H7 (cell line): ENCODE measurements at places on chromosomes 5 and 9.

DNA sequence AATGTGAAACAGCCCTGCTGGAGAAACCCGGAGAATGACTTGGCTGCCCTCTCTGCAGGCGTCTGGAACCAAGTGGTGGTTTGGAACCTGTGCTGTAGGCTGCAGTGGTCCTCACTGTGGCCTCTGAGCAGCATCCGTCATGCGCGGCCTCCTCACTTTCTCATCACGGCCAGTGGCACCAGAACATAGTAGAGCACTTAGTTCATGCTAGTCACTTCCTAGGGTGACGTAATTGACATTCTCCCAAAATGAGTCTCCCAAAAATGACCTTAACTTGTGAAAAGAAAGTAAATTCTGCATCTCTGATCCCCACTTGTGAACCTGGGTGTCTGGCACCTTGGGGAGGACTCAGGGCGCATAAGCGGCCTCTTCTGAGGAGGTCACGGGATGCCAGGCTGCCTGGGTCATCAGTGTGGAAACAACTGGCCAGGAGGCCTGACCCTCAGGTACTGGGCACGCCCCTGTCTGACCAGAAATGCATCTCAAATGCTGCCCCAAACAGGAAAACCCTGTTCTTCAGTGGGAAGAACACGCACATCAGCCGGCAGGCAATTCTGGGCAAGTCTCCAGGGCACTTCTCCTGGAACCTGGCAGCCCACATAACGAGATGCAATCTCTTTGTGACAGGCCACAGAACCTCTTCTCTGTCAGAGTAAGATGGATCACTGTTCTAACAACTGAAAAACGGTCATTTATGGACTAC, 36.6 kb upstream of the SPTLC1 start:
- no peak for DNase-seq

- no peak for DNase-seq
Measured at GRCh38 chr9:133463864-133464615, 4.3 kb downstream of the CACFD1 start.

DNA sequence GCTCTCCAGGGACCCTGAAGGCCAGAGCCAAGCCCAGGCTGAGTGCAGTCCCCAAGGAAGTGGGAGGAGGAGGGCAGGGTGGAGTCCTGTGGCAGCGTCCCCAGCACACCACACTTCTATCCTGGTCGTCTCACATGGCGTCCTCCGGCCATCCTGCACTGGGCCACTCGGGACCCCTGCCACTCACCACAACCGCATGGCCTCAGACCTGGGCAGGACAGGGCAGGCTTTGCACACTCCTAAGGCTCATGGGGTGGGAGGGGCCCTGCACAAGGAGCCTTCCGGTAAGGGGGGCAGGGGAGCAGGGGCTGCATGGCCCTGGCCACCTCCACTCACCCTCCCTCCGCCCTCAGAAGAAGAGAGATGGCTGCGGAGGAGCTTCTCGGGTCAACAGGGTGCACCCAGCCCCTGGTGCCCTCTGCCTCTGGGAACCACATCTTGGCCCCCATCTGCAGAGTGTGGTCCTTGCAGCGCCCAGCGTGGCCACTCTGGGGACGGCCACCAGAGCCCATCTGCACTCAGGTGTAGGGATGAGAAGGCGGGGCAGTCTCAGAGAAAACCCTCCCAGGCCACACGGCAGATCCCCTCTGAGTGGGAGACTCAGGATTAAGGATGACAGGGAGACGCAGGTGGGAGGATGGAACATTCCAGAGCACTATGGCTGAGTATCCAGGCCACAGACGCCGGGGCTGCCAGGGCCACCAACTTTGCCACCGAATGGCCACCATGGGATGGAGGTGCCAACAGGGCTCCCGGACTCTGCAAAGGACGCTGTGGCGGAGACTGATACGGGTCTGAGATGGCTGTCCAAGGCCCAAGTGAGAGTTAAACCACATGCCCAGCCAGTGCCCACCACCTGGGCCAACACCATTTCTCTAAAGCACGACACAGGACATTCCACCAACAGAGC, 7.6 kb downstream of the TPPP start:
- peak; percentile 47 for DNase-seq

DNA sequence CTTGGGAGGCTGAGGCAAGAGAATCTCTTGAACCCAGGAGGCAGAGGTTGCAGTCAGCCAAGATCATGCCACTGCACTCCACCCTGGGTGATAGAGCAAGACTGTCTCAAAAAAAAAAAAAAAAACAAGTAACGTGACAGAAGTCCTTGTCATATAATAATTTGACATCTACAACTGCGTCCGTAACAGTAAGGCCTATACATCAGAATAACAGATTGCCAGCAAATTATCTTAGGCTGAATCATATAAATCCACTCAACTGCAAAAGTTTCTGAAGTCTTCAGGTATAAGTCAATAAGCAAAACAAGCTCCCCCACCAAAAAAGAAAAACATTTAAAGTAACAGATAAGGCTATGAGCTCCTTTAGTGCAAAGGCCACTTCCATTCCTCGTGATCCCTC, 3.3 kb downstream of the MAPKAP1 start:
- no peak for DNase-seq

- DNase-seq: peak; percentile 32
Measured at GRCh38 chr9:131181091-131181681, 55.8 kb downstream of the NUP214 start.

DNA sequence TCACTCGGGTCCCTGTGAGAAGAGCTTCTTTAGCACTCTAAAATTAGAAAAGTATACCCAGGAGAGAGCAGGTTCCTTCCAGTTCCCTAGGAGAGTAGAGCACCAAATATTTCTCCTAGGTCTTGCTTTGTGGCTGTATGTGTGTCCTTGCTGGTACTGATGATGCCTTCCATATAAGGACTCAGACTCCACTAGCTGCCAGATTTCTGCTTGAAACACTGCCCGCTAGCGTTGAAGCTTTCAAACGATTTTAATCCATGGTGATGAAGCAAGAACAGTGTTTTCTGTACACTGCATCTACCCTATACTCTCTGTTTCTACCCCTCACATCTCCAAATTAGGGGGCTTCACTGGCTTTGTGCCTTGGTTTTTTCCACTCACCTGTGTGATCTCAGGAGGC, 2.4 kb upstream of the SMC2 start:
- peak; percentile 12 for DNase-seq

GRCh38 chr5:146947181-146947941, 68.8 kb upstream of the PPP2R2B start:
- DNase-seq: no peak

DNA sequence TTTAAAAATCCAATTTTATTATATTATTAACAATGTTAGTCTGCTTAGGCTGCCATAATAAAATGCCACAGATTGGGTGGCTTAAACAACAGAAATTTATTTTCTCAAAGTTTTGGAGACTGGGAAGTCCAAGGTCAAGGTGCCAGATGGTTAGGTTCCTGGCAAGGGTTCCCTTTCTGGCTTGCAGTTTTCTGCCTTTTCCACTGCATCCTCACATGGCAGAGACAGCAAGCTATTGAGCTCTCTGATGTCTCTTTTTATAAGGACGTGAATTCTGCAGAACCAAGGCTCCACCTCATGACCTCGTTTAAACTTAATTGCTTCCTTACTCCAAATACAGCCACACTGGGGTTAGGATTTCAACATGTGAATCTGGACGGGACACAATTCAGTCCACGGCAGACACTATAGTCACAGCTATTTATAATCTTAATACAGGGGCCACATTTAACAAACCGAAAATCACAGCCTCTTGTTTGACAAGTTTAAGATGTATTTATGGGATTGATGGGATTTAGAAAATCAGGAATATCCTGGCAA, 174.9 kb upstream of the PUM3 start:
- no peak for DNase-seq

- no peak for DNase-seq
Measured at GRCh38 chr9:137626464-137626863, 7.7 kb downstream of the EHMT1 start.

DNA sequence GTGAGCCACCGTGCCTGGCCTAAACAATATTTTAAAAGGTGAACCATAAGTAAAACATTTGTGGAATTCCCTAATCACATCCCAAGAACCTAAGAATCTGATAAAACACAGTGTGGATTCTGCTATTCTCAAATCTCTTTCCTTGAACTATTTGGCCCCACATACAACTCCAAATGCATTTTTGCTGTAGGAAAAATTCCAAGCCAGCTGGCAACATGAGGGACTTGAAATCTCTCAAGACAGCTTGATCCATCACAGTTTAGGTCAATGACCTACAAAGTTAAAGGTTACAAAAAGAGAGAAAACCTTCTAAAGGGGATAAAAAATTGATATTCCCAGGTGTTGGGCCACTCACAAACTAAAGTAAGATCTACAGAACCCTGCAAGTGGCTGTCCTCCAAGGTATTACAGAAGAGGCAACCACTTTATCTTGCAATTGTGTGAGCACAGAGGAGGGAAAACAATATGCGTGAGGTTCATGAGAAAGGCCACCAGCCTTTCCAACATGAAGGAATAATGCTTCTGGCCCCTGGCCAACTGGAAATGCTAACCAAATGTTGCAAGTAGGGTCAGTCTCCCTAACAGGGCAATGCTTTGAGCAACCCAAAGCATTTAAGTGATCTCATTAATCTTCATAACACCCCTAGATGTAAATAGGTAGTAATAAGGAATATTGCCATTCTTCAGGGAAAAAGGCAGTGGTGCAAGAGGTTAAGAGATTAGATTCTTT, 221.4 kb downstream of the SEMA5A start:
- no peak for DNase-seq

GRCh38 chr5:90657788-90658187, 99.2 kb downstream of the ADGRV1 start:
- no peak for DNase-seq

GRCh38 chr5:78555870-78556269, 92.7 kb downstream of the LHFPL2 start:
- no peak for DNase-seq

- DNase-seq: peak; percentile 51
Measured at GRCh38 chr9:113621309-113621791, 157.8 kb downstream of the RGS3 start.

DNA sequence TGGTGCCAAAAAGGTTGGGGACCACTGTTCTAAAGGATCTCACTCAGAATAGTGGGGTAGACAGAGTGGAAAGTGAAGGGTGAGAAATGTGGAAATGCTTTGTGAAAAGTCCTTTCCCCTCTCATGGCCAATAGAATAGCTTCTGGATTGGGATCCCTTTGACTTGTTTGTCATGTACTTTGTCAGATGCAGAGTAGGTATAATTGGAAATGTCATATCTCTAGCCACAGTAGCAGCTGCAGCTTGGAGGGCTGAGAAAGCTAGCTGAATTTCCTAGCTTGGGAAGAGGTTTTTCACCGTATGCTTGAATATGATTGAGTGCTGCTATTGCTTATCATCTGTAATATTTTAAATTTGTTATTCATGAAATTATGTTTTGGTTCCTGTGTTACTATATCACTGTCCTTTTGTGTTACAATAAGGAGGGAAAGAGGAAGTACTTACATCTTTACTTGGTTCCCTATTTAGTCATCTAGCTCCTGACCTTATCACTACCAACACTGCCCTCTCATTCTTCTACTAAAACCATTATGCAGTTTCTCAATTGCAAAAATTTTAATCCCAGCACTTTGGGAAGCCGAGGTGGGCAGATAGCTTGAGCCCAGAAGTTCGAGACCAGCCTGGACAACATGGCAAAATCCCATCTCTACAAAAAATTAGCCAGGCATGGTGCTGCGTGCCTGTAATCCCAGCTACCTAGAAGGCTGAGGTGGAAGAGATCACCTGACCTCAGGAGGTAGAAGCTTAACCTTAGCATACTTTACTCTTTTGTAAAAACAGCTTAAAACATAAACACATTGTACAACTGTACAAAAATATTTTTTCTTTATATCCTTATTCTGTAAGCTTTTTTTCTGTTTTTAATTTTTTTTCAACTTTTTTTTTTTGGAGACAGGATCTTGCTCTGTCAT, 12.4 kb downstream of the SLC30A5 start:
- no peak for DNase-seq

GRCh38 chr5:14063138-14063537, 80.0 kb upstream of the TRIO start:
- DNase-seq: no peak

GRCh38 chr9:111078391-111079038, 40.2 kb upstream of the LPAR1 start:
- no peak for DNase-seq

GRCh38 chr9:5269249-5269715, 35.2 kb downstream of the RLN2 start:
- DNase-seq: peak; percentile 6

DNA sequence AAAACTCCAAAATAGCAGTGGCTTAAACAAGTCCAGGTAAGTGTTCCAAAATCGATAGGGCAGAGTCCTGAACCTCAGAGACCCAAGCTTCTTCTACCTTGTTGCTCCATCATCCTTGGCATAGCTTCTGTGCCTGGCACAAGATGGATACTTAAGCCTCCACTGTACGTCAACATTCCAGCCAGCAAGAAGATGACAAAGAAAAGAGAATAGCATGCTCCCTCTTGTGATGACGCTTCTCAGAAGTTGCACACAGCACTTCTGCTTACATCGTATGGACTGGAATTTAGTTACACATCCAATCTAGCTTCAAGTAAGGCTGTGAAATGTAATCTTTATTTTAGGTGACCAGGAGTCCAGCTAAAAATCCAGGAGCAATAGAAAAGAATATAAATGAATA, 227.4 kb downstream of the ESM1 start:
- no peak for DNase-seq

GRCh38 chr5:35016174-35017051, 31.3 kb downstream of the AGXT2 start:
- no peak for DNase-seq

- no peak for DNase-seq
Measured at GRCh38 chr5:39750661-39751060, 325.9 kb upstream of the DAB2 start.

- DNase-seq: no peak
Measured at GRCh38 chr9:37464426-37465248, 613 bp downstream of the ZBTB5 start.

DNA sequence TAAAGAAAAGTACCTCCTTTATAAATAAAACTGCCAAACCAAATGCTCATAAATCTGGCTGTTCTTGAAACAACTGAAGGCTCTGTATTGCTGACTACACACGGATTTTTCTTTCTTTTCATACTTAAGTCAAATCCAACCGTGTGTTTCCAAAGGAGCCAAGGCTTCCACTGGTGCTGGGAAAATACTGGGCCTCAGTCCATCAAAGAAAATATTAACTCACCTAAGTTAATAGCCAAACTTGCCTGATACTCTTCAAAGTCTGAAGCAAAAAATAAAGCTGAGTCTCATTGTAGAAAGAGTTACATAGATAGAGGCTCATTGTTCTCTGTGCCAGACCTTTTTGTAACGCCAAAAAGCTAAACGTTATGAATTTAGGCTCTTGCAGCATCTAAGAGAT, 350.4 kb upstream of the CDH9 start:
- DNase-seq: no peak
